ENCODE measurements at places on chromosomes 12 and 14. TPM values are rescaled to one million over a fixed set of nuclear protein-coding genes. Genes with fewer than 3 reads are reported as not detected.

NDRG2 gene
- 2.8 TPM for total RNA-seq

CMA1 gene
- total RNA-seq = not detected

GRCh38 chr12:43676183-43676813 is 82.3 kb downstream of the PUS7L start:
- DNase-seq = peak; percentile 24
- H3K4me3 ChIP-seq = no peak overlapping the region
- no peaks in the 10 kb centered on the region for H3K4me1 ChIP-seq
- no peak overlapping the region for H3K27ac ChIP-seq
- H3K27me3 ChIP-seq = peaks cover 19% of the 10 kb centered on the region

DNA sequence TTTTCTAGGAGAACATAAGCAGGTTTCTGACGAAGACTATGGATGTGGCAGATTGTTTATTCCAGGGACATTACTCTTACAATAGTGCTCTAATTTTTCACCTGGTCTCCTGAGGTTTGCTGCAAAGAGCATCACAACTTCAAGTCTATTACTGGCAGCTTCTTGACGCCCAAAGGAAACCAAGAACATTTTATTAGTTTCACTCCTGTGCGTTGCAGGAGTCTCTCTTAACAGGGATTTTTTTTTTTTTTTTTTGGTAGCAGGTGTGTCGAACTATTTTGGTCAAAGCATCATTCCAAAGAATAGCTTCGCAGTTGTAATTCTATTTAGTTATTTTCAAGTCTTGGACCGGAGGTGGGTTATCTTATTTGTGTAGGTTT is 1.2 kb downstream of the ANO4 start:
- no peak overlapping the region for H3K4me3 ChIP-seq
- no peaks in the 10 kb centered on the region for H3K36me3 ChIP-seq
- DNase-seq = no peak
- H3K27ac ChIP-seq = no peak overlapping the region
- H3K4me1 ChIP-seq = peaks cover 26% of the 10 kb centered on the region

GRCh38 chr14:75518625-75519024 is 3.6 kb upstream of the BATF start:
- H3K36me3 ChIP-seq = no peaks in the 10 kb centered on the region
- H3K4me3 ChIP-seq = no peak overlapping the region
- no peaks in the 10 kb centered on the region for H3K4me1 ChIP-seq
- H3K27me3 ChIP-seq = peaks cover 5% of the 10 kb centered on the region
- DNase-seq = peak; percentile 20

DNA sequence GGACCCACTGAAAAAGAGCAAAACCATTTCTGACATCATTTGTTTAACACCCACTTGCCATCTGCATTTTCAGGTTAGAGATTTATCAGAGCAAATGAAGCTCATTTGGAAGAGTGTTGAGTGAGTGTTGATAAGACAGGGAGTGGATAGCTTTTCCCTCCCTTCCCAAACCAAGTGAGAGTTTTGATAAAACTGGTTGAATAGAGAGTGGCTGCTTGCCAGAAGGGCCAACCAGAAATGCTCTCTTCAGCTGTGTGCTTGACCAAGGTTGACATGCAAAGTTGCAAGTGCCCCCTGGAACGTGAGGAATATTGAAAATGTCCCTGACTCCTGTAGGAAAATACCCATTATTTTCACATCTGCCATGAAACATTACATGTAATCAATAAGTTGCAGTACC is 1487.0 kb upstream of the FLRT2 start:
- no peak for DNase-seq
- H3K4me3 ChIP-seq = no peak overlapping the region
- H3K36me3 ChIP-seq = no peaks in the 10 kb centered on the region
- H3K4me1 ChIP-seq = no peaks in the 10 kb centered on the region

GRCh38 chr12:14357486-14357885 is 8.0 kb upstream of the ATF7IP start:
- no peak overlapping the region for H3K4me3 ChIP-seq
- peak; percentile 7 for DNase-seq
- H3K36me3 ChIP-seq = no peaks in the 10 kb centered on the region
- H3K4me1 ChIP-seq = no peaks in the 10 kb centered on the region
- no peaks in the 10 kb centered on the region for H3K27me3 ChIP-seq

DNA sequence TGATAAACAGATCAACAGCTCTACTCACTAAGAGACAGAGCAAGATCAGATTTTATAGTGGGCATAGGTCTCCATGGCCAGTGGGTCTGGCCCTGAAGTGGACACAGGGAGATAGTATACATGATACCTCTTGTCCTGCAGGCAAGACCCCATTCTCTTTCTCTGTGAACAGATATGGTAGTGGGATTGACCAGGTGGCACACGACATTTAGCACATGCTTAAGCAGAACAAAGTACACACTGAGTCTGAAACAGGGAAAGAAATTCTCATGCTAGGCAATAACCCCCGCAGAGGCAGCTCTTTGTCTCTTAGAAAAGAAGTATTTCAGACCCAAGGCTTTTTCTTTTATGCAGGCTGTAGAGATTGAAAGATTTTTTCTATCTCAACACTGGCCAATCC is 1331.2 kb downstream of the FSCB start:
- DNase-seq = no peak
- H3K4me1 ChIP-seq = no peaks in the 10 kb centered on the region
- no peaks in the 10 kb centered on the region for H3K36me3 ChIP-seq
- H3K4me3 ChIP-seq = no peak overlapping the region
- no peaks in the 10 kb centered on the region for H3K27me3 ChIP-seq

GRCh38 chr14:104219731-104220214 is 81.4 kb downstream of the KIF26A start:
- H3K4me3 ChIP-seq = no peak overlapping the region
- H3K27ac ChIP-seq = no peak overlapping the region
- no peaks in the 10 kb centered on the region for H3K36me3 ChIP-seq
- no peaks in the 10 kb centered on the region for H3K27me3 ChIP-seq

GRCh38 chr12:44847403-44847802 is 28.7 kb downstream of the NELL2 start:
- H3K4me3 ChIP-seq = no peak overlapping the region
- no peaks in the 10 kb centered on the region for H3K27me3 ChIP-seq
- no peaks in the 10 kb centered on the region for H3K36me3 ChIP-seq
- no peaks in the 10 kb centered on the region for H3K4me1 ChIP-seq
